ENCODE measurements at places on chromosomes 2 and 18.

DNA sequence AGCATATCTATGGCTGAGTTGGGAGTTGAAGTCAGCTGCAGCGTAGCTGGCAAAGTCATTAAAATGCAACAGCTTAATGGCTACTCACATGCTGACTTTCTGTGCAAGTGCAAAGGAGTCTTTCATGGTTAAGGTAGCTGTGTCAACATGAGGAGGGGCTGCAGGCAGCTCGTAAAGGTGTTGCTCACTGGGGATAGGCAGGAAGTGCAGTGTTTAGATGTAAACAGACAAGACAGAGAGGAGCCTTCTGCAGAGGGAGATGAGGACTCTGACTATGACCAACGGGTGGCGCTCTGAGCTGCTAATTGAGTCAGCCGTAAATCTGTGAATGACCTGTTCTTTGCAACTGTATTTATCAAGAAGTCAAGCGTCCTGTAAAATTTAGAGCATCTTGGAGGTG is 22.3 kb upstream of the CAVIN2 start:
- no peak for DNase-seq

- no peak for DNase-seq
Measured at GRCh38 chr18:45551142-45551815, 64.0 kb upstream of the SLC14A2 start.

DNA sequence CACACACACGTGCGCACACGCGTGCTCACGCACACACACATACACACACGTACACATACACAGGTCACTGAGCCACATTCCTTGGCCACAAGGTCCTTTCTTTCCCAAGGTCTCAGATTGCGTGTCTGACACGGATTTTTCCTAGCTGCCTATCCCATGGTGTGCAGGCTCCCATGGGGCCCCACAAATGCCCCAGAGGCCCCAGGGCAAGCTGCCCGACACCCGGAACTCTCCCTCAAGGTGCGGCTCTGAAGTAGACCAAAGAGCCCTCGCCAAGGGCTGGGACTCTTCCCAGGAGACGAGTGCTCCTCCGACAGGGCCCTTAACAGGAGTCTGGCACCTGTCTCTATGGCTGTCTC is 46.7 kb downstream of the SDC1 start:
- DNase-seq: no peak

- DNase-seq: no peak
Measured at GRCh38 chr2:48849770-48850169, 94.2 kb upstream of the LHCGR start.

GRCh38 chr2:201777043-201777442 is 3.7 kb downstream of the ALS2 start:
- no peak for DNase-seq

DNA sequence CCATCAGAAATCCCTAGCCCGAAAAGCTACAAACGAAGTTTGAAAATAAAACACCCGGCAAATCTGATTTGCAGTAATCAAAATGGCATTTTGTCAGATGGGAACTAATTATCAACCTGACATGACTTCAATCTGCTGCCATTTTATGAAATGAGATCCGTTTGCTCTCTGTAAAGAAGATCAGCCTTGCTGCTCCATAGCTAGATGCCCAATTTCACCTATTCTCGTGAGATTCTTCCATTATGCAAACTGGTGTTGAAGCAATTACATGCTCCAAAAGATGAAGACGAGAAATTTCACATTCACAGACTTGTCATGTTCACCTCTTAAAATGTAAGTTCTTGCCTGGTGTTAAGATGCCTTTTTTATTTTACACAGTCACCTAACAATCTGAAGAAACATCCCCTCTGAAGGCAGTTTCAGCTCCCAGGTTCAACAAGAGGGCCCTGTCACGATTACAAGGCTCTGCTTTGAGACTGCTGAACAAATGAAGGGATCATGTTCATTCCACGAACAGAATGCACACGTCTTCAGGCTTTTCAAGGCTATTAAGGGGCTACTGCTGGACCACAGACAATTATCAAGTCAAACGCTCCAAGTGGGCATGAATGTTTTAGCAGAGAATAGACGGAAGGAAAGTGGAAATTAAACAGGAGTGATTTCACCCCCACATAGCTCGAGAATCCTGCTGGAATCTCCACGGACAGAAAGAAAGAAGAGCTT is 172.6 kb upstream of the PID1 start:
- DNase-seq: no peak

GRCh38 chr2:12303181-12304030 is 413.3 kb upstream of the TRIB2 start:
- peak; percentile 23 for DNase-seq

- DNase-seq: no peak
Measured at GRCh38 chr2:211055438-211055837, 499.0 kb downstream of the CPS1 start.

- no peak for DNase-seq
Measured at GRCh38 chr2:230557065-230557464, 141.1 kb downstream of the SP100 start.

All from CD4-positive, alpha-beta T cell treated with Interleukin-10 for 1 hour (primary cell).